ENCODE measurements at places on chromosomes 1 and 21.
A peak's percentile ranks its signal among the peaks of the same experiment; 100 is the strongest.

GRCh38 chr21:29477941-29478340, 179.2 kb downstream of the BACH1 start:
- DNase-seq = no peak

- DNase-seq = no peak
Measured at GRCh38 chr1:3763351-3764125, 9.0 kb upstream of the SMIM1 start.

GRCh38 chr1:72936942-72937341, 654.6 kb upstream of the NEGR1 start:
- DNase-seq = no peak

DNA sequence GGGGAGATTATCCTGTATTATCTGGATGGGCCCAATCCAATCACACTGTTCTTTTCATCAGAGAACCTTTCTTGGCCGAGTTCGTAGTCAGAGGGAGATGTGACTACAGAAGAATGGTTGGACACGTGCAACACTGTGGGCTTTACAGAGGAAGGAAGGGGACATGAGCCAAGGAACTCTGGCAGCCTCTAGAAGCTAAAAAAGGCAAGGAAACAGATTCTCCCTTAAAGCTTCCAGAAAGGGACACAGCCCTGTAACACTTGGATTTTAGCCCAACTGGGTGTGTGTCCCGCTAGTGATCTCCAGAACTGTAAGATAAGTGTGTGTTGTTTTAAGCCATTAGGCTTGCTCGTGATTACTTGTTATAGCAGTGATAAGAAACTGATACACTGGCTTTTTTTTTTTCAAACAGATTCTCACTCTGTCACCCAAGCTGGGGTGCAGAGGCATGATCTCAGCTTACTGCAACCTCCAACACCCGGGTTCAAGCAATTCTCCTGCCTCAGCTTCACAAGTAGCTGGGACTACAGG, 53.9 kb upstream of the FBXO28 start:
- no peak for DNase-seq

- no peak for DNase-seq
Measured at GRCh38 chr1:103948526-103948925, 198.8 kb downstream of the AMY1C start.

GRCh38 chr1:15836772-15837669, 10.5 kb upstream of the SPEN start:
- no peak for DNase-seq

- no peak for DNase-seq
Measured at GRCh38 chr1:10007169-10007568, 10.1 kb downstream of the RBP7 start.

GRCh38 chr1:216306830-216307229, 116.4 kb downstream of the USH2A start:
- no peak for DNase-seq

DNA sequence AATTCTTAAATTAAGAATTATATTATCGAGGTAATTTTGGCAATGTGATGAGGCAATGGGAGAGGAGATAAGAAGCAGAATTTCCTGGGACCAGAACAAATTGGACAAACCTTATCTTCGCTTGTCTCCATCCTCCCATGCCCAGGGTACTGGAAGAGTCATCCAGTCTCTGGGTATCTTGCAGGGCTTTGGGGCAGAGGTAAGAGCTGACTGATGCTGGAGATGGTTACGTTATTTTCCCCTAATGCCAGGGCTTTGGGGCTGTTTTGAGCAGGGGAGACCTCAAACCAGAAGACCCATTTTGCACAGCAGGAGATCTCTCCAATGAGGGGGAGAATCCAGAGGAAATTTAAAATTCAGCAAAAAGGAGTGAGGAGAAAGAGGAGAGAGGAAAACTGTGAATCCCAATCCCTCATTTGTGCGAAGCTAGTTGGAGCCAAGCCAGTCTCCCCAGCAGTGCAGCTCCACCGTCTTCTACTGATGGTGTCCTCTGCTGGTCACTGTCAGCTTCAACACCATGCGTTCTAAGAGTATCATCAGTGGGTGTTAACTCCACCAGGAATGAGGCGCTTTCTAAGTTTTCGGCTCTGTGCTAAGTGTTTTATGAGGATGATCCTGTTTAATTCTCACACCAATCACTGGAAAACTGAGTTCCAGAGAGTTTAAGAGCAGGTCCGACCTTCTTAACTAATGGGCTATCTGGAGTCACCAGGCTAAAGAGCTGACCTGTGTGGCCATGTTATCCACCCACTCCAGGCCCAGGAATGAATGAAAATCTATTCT, 86.8 kb upstream of the CD34 start:
- DNase-seq = no peak

DNA sequence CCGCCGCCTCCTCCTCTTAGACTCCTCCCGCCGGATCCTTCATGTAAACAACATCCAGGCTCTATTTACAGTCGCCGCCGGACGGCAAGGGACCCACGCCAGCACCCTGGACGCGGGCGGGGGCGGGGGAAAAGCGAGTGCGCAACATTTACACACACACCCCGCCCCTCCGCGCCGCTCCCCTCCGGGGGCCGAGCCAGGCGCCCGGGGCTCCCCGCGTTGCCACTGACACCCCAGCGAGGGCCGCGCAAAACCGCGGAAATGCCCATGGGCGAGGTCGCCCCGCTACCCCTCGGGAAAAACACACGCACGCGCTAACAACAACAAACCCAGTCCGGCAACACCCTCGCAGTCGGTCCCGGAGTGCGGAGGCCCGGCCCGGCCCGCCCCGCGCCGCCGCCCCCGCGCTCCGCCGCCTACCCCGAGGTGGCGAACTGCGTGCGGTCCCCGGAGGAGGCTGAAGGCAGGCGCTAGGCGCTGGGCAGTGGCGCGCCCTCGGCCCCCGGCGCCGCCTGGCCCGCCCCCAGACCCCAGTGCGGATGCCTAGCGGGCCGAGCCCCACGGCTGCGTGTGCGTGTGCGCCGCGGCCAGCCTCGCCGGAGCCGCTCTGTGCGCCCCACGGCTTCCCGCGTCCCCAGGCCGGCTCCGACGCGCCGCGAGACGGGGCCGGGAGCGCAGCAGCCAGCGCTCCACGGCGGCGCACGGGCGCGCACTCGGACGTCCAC, 81.1 kb upstream of the AK4 start:
- DNase-seq = peak; percentile 47
